Urinary bladder (tissue), 4 donors: ENCODE measurements at places on chromosomes 13 and 19. TPM values are rescaled to one million over a fixed set of nuclear protein-coding genes. Genes with fewer than 3 reads are reported as not detected.

The RANBP3 gene
- total RNA-seq: 44.2 TPM

The ZNF723 gene
- not detected for total RNA-seq

The POU4F1 gene
- total RNA-seq: 0.11 TPM

The IGFL2 gene
- total RNA-seq: not detected

The RFPL4AL1 gene
- not detected for total RNA-seq

The SOX1 gene
- not detected for total RNA-seq

The FSD1 gene
- 1.6 TPM for total RNA-seq

The LGALS4 gene
- total RNA-seq: 1.7 TPM

The HSD17B14 gene
- total RNA-seq: 3.4 TPM

The MEIS3 gene
- 32.6 TPM for total RNA-seq

The TNFSF13B gene
- 6.9 TPM for total RNA-seq

The SIGLEC8 gene
- total RNA-seq: 0.90 TPM

The R3HDM4 gene
- total RNA-seq: 16.0 TPM

The RNASEH2B gene
- total RNA-seq: 154 TPM

The KLK13 gene
- not detected for total RNA-seq

The GJB6 gene
- 5.9 TPM for total RNA-seq

The UBE2L5 gene
- total RNA-seq: 0.21 TPM

The PSG1 gene
- not detected for total RNA-seq
